ENCODE measurements at places on chromosomes 1 and 21.

DNA sequence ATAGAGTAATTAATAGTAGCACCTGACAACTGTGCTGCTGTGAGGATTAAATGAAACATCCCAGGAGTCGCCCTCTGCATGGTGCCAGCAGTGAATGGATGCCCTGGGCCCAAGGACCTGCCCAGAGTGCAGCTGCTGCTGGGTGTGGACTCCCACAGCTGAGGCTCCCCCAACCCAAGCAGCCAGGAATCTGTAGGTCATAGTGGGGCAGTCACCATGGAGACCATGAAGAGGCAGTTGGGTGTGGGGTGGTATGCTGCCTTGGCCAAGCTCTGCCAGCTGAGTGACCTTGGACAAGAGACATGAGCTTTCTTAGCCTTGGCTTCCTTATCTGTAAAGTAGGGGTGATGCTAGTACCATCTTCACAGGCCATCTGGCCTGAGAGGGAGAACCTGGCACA is 9.4 kb downstream of the OLIG2 start:
- no peak for DNase-seq

DNA sequence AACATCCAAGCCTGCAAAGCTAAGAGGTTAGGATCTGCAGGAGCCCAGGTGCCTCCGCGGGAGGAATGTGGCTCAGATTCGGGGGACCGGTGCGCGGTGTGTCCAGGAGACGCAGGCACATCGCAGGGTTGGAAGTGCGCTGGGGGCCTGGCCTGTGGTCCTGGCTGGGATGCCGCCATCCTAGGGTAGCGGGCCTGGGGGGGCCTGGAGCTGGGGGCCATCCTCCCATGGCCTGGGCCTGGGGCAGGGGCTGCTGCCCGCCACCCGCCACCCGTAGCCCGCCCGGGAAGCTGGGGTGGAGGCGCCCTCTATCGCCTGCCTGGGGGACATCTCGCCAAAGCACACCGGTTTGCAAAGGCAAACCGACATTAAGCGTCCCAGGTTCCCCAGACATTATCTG is 170.6 kb upstream of the ARHGEF16 start:
- DNase-seq = no peak

DNA sequence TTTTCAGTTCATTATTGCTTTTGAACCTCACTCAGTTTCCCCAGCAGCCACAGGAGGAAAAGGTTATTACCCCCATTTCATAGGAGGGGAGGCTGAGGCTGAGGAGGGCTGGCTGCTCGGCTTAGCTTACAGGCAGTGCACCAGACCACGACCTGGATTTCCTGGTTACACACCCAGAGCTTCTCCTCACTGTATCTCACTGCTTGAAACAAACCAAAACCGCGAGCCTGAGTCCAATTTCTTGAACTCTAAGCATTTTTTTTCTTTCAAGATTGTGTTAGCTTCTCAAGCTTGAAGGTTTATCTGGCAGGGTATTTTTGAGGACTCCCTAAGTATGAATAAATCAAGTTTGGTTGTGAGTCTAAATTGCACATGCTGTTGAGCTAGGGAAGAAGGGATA is 188.9 kb upstream of the EDN2 start:
- DNase-seq = no peak

- DNase-seq = no peak
Observed at GRCh38 chr1:165434281-165434680, 10.6 kb downstream of the RXRG start.

GRCh38 chr21:20527731-20528460 is 470.3 kb upstream of the NCAM2 start:
- no peak for DNase-seq

DNA sequence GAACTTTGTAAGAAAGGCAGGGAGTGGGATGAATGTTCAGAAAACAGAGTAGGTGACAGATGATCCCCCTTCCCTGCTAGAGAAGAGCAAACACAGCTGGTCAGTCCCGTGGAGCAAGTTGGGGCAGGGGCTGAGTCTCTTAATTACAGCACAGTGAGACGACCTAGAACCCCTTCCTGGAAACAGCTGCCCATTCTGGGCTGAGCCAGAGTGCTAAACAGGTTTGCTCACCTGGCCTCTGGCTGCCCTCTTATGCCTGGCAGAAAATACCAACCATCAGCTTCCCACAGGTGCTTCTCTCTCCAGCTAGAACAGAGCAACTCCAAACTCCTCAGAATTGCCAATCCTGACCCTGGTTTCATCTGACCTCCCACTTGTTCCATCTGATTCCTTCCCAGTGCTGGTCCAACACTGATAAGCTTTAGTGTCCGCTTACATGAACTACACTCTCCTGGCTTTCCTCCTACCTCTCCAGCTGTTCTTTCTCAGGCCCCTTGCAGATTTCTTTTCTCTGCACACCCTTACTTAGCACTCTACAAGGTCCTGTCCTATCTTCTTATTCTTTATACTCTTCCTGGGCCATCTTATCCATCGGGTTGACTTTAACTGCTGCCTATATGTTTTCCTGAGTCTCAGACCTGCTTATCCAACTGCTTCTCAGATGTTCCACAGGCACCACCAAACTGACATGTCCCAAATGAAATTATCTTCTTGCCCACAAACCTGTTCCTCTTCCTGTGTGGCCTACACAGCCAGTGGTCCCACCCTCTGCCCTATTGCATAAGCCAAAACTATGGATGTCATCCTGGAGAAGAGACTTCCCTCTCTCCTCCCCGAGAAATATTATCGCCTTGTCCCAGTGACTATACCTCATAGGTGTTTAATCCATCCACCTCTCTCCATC is 22.6 kb upstream of the COL9A2 start:
- DNase-seq = no peak

DNA sequence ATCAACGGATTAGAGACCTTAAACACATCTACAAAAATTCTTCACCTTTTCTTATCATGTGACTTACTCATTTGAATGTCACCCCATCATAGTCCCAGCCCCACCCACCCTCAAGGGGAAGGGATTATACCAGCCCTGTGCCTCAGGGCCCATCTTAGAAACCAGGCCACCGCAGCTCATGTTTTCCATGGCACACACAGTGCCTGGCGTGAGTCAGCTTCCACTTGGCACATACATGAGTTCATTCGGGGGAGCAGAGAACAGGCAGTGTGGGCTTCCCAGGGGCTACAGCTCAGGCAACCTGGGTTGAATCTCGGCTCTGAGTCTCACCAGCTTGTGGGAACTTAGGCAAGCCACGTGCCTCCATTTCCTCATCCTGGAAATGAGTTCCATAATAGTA is 310.6 kb downstream of the NPHP4 start:
- no peak for DNase-seq

DNA sequence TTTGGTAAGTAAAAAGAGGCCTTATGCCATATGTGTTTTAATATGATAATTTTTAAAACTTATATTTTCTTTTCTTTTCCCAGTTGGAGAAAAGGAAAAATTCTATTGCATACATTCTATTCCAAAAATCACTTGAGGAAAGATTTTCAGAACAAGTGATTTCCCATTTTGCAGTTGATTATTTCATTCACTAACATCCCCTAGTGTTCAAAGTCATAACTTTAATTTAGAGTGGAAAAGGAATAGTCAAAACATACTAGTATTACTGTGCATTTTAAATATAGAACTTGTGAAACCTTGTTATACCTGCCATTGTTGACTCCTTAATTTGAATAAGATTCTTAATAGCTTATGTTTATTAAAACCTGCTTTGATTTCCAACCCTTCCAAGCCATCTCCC is 1157.6 kb upstream of the ADGRL4 start:
- no peak for DNase-seq

- DNase-seq = no peak
Observed at GRCh38 chr1:38831731-38832369, 27.7 kb downstream of the RRAGC start.

DNA sequence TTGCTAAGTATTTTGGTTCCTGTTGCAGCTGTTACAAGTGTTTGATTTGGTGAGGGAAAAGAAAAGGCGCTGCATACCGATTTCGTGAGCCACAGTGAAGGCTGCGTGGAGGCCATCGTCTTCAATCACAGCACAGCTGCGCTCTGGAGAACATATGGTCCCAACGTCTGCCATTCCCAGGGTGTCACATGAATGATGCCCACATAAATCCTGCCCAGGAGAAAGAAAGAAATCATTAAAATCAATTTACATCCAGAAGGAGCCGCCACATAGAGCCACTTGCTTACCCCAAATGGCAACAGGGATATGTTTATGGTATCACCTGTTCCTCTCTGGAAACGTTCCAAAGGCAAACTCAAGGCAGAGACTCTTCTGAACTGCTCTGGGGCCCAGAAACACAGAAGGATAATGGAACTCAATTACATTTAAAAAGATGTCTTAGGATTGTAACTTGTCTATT is 12.2 kb downstream of the ADAMTS5 start:
- DNase-seq = no peak

- no peak for DNase-seq
Observed at GRCh38 chr21:45852886-45853400, 128.6 kb upstream of the COL6A1 start.

DNA sequence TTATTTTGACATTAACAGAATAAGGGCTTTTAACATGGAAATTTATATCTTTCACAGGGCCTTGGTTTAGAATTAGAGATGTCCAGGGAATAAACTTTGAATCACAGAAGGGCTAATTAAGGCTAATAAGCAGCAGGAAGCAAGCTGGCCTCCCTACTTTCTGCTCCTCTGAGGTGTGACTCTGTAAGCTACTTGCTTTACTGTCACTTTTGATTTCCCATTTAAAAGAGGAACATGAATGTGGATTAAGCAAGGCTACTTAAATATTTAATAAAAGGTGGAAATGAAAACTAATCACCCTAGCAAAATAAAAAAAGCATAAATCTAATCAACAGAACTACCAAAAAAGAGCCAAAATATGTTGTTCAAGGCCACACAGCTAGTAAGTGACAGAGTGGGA is 28.9 kb upstream of the CD5L start:
- no peak for DNase-seq

- peak; percentile 59 for DNase-seq
Observed at GRCh38 chr1:164786980-164787833, 228.2 kb downstream of the PBX1 start.

DNA sequence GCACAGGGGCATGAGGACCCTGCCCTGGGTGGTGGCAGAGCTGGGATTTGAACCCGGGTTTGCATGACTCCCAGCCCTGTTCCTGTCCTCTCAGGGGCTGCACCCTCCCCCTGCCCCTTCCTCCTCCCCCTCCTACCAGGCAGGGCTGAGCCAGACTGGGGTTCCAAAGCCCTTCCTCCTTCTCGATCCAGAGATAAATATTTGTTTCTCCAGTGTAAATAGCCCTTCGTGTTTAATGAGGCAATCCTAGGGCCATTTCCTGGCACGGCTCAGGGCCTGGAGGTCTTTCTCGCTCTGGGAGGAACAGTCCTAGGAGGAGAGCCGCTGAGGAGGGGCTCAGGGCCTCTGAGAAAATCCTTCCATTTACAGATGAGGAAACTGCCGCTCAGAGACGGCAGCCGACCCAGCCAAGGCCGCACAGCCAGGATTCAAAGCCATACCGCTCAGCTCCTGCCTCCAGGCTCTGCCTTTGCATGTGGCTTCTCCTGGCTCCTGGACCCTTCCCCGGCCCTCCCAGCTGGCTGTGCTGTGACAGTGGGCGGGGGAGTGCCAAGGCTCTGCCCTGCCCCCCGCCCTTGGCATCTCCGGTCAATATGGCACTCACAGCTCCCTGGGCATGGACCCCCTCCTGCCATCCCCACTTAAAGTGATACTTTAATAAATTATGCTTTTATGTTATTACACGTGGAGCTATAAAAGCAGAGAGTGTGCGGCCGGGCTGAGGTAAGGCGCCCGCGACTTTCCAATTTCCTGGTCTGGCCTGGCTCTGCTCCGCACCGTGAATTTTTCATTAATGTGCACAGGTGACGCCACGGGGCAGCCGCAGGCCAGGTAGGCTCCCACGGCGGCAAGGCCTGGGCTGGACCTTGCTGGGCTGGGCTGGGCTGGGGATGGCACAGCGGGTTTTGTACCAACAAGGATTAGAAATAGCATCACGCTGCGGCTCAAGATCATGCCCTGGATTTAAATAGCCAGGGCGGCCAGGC is 114.7 kb upstream of the WNT4 start:
- DNase-seq = no peak

DNA sequence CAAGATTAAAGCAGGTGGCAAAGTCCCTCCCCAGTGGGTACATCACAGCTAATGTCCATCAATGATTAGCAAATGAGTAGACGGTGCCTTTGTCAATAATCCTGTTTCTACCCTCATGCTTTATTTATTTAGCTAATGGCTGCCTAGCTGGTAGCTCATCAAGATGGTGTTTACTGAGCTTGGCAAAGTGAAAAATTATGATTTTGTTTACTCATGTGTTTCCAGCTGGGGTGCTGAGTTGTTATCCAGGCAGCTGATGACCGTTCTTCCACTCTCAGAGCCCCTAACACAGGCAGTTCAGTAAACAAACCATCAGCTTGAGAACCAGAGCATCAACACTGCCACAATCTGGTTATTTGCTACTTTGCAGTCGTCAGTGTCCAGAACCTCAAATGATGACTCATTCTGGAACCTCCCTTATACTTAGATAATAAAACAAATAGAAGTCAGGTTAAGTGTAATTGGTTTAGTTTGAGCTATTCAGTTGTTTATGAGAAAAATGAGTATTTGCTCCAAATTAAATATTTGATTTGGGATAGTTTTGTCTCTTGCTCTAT is 163.9 kb downstream of the ST6GALNAC5 start:
- DNase-seq = no peak

GRCh38 chr1:224189561-224189960 is 6.5 kb downstream of the DEGS1 start:
- DNase-seq = no peak

DNA sequence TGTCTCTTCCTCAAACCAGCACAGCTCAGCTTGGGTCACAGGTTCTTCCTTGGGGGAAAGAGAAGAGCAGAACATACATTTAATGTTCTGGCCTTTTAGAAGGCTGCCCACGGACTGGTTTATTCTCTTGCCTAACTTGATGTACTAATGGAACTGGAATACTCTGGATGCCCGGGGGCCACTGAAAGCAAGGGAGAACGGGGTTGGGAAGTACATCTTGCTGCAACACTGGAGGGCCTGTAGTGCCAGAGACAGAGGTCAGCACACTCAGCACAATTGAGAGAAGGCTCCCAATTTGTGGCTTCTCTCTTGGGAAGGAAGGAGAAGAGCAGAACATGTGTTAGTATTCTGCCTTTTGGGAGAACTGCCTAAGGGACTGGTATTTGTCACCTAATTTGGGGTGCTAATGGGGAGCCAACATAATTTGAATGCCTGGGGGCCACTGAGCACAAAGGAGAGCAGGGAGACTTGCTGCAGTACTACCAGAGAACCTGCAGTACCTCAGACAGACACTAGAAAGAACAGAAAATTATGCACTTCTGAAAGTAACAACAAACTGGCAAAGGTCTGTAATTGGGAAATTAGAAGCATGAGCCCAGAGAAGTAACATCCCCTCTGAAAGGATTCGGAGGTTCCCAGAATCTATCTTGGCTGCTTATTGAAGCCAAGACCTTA is 14.1 kb downstream of the ZNF691 start:
- no peak for DNase-seq

DNA sequence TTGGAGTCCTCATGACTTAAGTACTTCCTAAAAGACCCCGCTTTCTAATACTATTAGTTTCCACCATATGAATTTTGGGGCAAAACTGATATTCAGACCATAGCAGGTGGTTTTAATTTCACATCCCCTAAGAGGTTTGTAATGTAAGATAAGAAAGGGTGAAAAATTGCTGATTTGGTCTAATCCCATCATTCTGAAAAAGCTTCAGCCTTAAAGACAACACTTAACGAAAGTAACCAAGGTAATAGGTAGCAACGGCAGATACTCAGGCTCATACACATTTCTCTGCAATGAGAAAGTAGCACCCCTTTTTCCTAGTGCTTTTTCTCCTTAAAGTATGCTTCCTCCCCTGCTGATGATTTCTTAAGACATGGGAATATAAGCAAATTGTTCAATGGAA is 376.9 kb upstream of the LYPLAL1 start:
- DNase-seq = no peak
